ENCODE measurements at places on chromosomes 11 and 22.

GRCh38 chr22:30863081-30863833 is 105.3 kb downstream of the MORC2 start:
- no peaks in the 10 kb centered on the region for H3K27me3 ChIP-seq
- no peak for DNase-seq
- H3K4me3 ChIP-seq: no peak overlapping the region

GRCh38 chr11:126039485-126040271 is 23.0 kb downstream of the CDON start:
- peaks cover 9% of the 10 kb centered on the region for H3K36me3 ChIP-seq
- no peaks in the 10 kb centered on the region for H3K4me1 ChIP-seq
- no peak overlapping the region for H3K4me3 ChIP-seq
- H3K27ac ChIP-seq: no peak overlapping the region
- DNase-seq: no peak

GRCh38 chr11:2097998-2098690 is 41.0 kb downstream of the IGF2 start:
- H3K4me1 ChIP-seq: peaks cover 12% of the 10 kb centered on the region
- no peaks in the 10 kb centered on the region for H3K36me3 ChIP-seq
- H3K27me3 ChIP-seq: no peaks in the 10 kb centered on the region
- no peak overlapping the region for H3K27ac ChIP-seq
- no peak overlapping the region for H3K4me3 ChIP-seq

DNA sequence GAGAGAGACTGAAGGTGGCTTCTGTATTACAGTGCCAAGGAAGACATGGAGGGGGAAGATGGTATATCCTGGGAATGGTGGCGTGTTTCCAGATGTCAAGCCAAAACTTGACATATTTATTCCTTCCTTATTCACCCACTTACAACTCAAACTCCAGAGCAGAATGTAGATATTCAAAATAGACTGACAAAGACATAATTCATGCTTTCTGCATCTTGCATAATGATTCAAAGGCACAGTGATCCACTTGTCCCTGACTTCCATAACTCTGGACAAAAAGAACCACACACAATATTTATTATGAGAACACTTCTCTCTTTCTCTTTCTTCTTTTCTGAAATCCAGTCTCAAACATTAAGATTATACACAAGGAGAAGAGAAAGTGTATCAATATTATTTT is 48.9 kb downstream of the SLC17A6 start:
- no peak overlapping the region for H3K4me3 ChIP-seq
- no peak for DNase-seq
- H3K27ac ChIP-seq: no peak overlapping the region
- peaks cover 22% of the 10 kb centered on the region for H3K27me3 ChIP-seq
- no peaks in the 10 kb centered on the region for H3K4me1 ChIP-seq

DNA sequence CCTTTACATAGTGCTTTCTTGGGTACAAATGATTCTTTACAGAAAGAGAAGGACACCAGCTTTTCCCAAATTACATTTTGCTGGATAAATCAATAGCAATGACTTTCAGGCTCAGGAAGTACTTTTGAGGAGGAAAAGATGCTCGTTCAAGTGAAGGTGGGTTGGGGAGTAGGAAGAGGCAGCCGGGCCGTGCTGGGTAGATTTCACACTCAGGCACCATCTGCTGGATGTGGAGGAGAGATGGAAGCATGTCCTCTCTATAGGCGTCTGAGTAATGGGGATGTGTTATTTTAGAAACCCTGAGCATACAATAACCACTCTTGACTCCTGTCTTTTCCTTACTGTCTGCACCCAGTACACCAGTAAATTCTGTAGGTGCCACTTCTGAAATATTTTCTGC is 152.3 kb upstream of the LARGE1 start:
- no peak overlapping the region for H3K27ac ChIP-seq
- H3K4me1 ChIP-seq: no peaks in the 10 kb centered on the region
- H3K36me3 ChIP-seq: no peaks in the 10 kb centered on the region
- H3K4me3 ChIP-seq: no peak overlapping the region
- peaks cover 18% of the 10 kb centered on the region for H3K27me3 ChIP-seq

Data from naive thymus-derived CD8-positive, alpha-beta T cell (primary cell).